ENCODE measurements at places on chromosomes 3 and 15.

- no peak for DNase-seq
Observed at GRCh38 chr15:35566991-35567390, 21.0 kb upstream of the DPH6 start.

GRCh38 chr3:69530554-69530953, 144.7 kb upstream of the FRMD4B start:
- DNase-seq = no peak

DNA sequence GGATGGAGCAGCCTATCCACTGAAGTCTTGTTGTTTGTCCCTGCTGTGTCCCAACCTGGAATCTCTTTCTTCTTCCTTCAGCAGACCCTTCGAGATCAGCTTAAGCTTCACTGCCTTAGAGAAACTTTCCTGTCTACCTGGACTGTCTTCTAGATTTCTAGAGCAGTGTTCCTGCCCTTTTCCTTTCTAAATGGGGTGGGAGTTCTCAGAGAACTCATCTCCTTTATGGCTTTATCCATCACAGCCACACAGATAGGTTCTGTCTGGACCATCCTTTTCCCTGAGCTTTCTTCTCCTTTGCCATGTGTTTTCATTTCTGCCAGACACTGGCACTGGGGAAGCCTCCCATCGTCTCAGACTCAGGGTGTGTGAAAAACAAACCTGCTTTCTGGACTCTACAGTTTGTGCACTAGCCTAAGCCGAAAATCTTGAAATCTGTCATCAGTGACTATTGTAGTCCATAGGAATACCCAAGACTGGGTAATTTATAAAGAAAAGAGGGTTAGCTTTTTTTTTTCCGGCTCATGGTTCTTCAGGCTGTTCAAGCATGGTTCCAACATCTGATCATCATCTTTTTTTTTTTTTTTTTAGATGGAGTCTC, 177.5 kb downstream of the PGPEP1L start:
- DNase-seq = no peak

GRCh38 chr3:59288951-59289350, 239.1 kb upstream of the CFAP20DC start:
- no peak for DNase-seq

- DNase-seq = no peak
Observed at GRCh38 chr3:105103139-105103538, 263.6 kb upstream of the ALCAM start.

DNA sequence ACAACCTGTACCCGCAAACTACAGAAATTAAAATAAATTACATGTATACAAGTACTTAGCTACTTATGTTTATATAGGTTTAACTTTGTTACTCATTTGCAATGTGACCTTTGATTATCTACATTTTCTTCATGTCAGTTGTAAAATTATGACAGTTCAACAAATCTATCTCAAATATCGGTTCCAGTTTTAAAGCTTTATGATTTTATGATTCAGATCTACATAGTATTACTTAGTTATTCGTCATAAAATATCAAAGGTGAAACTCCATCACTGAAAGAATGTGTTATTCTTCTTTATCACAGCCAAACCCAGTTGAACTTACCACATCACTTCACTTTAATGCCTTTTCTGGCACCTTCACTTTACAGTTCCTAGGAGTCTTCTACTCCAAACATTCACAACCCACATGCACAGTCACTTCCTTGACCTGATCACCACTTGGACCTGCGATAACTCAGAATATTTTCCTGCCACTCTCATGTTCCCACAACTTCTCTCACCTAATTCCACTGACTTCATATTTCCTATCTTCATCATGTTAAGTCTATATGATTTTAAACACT, 47.2 kb downstream of the SLITRK3 start:
- DNase-seq = no peak

DNA sequence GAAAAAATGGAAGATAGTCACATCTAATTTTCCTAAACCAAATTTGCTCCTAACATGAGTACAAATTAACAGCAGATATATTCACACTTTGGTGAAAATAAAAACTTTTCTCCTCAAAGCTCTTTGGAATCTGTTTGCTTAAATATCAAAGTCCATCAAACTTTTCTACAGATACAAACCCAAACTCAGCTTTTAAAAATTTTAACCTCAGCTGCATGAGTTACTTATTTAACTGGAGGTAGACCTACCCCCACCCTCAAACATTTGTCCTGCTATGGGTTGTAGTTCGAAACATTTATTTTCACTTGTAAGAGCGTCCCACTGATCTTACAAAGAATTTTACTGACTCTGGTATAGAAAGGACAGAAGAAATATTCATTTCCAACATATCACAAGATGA, 8.9 kb upstream of the XYLB start:
- no peak for DNase-seq

DNA sequence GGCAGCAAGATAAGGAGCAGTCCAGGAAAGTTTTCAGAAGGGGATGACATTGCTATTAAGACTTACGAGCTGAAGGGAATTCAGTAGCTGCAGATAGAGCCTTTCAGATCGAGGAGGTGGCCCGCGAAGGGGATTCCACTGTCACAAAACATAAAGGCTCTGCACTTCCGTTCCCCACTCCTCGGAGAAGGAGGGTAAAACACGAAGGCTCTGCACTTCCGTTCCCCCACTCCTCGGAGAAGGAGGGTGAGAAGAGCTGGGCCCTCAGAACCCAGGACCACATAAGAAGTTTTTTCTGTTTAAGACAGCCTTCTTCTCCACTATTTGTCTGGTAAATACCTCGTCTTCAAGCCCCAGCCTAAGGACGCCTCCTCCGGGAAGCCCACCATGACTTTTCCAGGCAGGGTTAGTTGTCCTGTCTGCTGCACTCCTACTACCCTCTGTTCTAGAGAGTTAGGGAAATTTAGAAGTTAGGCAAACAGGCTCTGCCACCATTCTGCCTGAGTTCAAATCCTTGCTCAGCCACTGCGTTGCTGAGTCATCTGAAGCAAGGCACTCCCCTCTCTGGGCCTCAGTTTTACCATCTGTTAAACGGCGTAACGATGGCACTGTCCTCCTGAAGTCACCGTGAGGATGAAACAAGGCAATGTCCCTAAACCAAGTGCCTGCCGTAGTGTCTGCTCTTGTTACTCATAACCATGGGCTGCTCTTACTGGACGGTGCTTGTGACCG, 134.1 kb upstream of the HES1 start:
- no peak for DNase-seq

DNA sequence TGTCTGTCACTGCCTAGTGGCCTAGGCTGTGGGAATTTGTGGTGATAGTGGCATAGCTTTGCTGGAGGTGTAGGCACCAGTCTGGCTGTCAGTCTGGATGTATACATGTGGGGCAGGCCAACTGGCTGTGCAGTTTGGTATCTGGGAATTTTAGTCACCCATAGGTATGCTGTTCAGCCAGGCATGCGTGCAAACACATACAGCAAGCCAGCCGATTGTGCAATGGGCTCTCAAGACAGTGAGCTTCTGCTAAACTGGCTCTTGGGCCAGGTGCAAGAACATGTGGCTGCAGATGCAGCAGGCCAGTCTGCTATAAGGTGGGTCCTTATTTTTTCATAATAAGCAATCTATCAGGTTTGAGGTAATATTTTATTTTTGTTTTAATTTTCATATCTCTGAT, 87.1 kb upstream of the PLSCR5 start:
- no peak for DNase-seq

Data from fibroblast of upper back skin (primary cell).